ENCODE measurements at places on chromosomes 5 and 9.
A peak's percentile ranks its signal among the peaks of the same experiment; 100 is the strongest.

GRCh38 chr9:131639769-131640437 lies 94.6 kb downstream of the PRRT1B start:
- no peak for DNase-seq

GRCh38 chr9:27714388-27714787 lies 141.1 kb upstream of the C9orf72 start:
- DNase-seq, result no peak

DNA sequence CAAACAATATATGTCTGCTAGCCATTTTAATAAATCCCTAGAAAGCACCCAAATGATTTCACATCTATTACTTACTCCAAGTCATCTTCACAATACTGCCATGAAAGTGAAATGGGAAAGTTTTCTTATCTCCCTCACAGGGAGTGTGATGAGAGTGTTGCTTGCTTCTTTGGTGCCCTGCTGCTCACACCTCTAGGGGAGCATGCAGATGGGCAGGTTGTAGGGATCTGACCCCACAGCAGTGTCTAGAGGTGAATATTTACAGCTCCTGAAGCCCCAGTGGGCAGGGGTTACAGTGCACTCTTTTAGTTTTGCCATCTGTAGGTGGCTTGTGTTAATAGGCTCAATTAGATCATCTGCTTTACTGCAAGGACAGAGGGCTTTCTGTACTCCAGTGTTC lies 173.2 kb downstream of the GABRG2 start:
- DNase-seq, result no peak

DNA sequence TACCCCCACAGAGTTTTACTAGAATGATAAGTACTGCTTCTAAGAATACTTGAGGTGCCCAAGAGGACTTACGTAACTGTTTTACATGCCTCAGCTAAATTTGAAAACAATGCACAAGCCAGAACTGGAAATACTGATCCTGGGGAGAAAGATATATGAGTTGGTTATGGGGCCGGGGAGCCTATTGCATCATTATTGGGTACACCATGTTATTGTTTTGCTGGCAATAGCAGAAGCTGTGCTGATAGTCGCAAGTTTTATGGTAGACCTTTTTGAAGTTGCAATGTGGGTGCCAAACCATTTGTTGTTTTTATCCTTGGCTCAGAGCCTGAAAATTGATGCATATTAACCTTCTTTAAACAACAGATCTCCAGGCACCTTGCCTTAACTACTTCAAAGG lies 108.4 kb upstream of the DHFR start:
- no peak for DNase-seq

- peak; percentile 58 for DNase-seq
These were observed 82.2 kb upstream of the ICE1 start for GRCh38 chr5:5340206-5340729.

DNA sequence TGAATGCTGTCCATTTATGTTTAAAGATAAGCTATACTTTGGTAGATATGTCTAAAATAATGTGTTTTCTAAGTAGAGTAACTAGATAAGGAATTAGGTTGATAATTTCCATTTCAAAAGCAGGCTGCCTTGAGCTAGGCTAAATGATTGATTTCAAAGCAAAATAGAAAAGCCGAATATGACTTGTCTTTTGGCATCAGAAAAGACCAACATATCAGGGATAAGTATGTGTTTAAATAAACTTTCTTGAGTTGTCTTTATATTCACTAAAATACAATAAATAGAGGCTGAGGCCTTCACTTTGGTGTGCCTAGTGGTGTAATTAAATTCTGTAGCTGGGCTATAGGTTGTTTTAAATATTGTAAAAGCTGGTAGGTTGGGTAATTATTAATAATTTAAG lies 569.0 kb downstream of the TAF11L14 start:
- no peak for DNase-seq

GRCh38 chr9:95264954-95265615 lies 52.4 kb downstream of the FANCC start:
- no peak for DNase-seq

- DNase-seq, result no peak
These were observed 20.9 kb downstream of the SLC6A18 start for GRCh38 chr5:1245905-1246576.

- no peak for DNase-seq
These were observed 61.3 kb upstream of the SMC5 start for GRCh38 chr9:70197216-70198044.

GRCh38 chr9:90142580-90142979 lies 500.0 kb downstream of the DIRAS2 start:
- DNase-seq, result peak; percentile 57

- peak; percentile 38 for DNase-seq
These were observed 97.0 kb downstream of the DRD1 start for GRCh38 chr5:175347027-175347426.

- DNase-seq, result peak; percentile 48
These were observed 148.1 kb upstream of the DMRT1 start for GRCh38 chr9:693201-694091.

- no peak for DNase-seq
These were observed 74.9 kb downstream of the NREP start for GRCh38 chr5:111682121-111682520.

DNA sequence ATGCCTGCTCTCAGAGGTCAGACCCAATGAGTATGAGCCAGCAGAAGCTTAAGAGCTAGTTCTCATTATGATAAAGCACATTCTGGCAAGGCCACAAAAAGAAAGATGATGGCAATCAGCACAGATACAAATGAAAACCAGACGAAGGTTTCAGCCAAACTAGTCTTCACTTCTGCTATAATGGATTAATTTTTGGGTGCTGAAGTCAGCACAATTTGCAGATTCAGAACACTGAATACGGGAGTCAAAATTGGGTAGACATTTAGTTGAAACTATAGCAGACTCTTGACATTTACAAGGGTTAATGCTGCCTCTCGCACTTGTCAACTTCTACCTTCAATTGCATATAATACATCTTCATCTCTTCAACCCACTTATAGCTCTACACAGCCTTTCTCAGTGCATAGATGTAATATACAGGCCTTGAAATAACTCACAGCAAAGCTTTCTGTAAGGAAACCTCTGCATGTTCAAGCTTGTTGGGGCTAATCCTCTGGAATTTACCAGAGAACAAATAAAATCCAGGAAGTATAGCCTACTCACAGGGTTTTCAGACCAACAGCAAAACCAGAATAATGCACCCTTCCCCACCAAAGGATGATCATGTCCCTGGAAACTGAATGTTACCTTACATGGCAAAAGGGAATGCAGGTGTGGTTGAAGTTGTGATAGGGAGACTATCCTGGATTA lies 77.1 kb downstream of the BAAT start:
- peak; percentile 72 for DNase-seq

GRCh38 chr9:5630081-5630507 lies 1.2 kb downstream of the RIC1 start:
- DNase-seq, result peak; percentile 48

- no peak for DNase-seq
These were observed 6.9 kb upstream of the LTC4S start for GRCh38 chr5:179786861-179787260.

GRCh38 chr9:76996700-76997099 lies 22.8 kb upstream of the FOXB2 start:
- DNase-seq, result peak; percentile 29

DNA sequence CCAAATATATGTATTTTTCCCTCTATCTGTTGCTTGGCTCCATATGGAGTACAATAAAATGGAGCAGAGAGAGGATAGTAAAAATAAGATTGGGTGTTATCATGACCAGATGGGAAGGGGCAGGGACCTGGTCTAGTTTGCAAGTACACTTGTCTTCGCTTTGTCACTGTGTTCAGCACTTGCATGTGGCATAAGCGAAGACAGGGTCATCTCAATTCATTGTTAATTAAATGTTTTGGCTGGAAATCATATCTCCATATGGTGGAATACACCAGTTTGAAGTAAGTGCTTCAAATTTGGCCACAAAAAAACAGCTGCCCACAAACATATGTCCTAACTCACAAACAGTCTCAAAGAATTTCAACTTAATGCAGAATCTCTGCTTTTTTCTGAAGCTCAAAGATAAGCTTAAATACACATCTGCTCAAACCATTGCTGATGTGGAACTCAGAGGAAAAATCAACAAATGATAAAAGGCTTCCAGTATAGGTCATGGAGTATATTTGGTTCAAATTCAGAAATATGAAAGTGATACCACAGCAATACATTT lies 865.4 kb downstream of the TLE4 start:
- DNase-seq, result no peak

- DNase-seq, result no peak
These were observed 231.2 kb downstream of the ARRDC3 start for GRCh38 chr5:91151947-91152346.

DNA sequence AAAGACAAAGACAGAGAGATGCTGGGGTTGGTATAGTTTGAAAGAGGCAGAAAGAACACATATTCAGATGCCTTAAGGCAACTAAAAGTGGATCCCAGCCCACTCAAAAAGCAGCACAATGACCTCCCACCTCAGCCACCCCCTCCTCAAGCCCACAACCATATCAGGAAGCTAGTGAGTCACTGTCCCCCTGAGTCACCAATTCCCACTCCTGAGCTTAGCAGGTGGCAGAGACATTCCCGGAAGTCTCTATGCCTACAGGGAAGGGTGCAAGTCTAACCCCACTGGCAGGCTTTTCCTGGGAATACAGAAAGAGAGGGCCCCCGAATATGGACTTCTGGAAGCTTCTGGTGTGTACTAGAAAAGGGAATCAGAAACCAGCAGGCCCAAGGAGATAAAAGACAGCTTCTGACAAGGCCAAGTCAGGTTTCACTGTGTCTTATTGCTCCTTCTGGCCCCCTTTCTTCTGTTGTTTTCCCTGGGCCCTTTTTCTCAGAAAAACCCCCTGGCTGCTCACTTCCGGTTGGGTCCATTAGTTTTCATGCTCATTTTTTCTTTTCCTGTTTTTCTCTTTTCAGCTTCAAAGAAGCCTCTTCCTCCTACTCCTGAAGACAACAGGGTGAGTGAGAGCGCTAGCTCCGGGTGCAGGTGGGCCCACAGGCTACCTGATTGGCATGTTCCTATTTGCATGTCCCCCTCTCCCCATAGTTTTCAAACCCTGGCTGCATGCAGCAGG lies 36.8 kb downstream of the ITK start:
- no peak for DNase-seq

Measured in SJCRH30 (cell line).